Osteocyte (in vitro differentiated cells): ENCODE measurements at places on chromosomes 4 and X. TPM values are rescaled to one million over a fixed set of nuclear protein-coding genes. Genes with fewer than 3 reads are reported as not detected.

GRCh38 chr4:173177232-173177631, 8.6 kb downstream of the GALNT7 start:
- peaks cover 47% of the 10 kb centered on the region for H3K4me1 ChIP-seq
- no peak overlapping the region for H3K4me3 ChIP-seq
- no peaks in the 10 kb centered on the region for H3K27me3 ChIP-seq

DNA sequence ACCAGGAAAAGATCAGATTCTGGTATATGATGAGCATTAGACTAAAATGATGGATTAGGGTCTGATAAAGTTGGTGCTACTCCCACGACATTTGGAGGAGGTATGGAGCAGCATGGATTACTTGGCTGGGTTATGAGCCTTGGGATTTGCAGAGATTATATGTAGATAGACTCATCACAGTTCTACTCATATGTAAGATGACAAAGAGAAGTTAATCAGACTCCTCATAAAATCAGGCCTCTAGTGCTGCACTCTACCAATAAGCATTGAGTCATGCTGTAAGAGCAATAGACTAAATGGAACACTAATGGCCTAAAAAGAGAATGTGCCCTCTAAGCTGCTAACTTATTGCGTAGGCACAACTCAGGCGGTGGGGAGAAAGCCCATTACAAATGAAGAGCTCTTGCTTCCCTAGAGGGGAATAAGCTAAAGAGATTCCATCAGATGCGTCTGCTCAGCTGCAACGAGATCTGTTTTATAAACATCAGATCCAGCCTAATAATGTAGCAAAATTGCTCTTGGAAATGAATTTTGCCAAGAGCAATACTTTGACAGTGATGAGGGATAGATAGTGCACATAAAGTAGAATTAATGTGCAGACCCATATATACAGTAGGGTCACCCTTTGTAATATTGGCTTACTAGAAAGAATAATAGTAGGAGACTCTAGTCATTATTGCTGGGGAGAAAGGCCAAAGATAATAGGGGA, 17.5 kb downstream of the LIAS start:
- DNase-seq = no peak
- no peaks in the 10 kb centered on the region for H3K27me3 ChIP-seq
- peaks cover 4% of the 10 kb centered on the region for H3K36me3 ChIP-seq
- H3K4me1 ChIP-seq = peaks cover 10% of the 10 kb centered on the region

Gene CTAG2
- total RNA-seq = not detected in 2 replicates

Gene UGT8
- total RNA-seq = not detected in 2 replicates

DNA sequence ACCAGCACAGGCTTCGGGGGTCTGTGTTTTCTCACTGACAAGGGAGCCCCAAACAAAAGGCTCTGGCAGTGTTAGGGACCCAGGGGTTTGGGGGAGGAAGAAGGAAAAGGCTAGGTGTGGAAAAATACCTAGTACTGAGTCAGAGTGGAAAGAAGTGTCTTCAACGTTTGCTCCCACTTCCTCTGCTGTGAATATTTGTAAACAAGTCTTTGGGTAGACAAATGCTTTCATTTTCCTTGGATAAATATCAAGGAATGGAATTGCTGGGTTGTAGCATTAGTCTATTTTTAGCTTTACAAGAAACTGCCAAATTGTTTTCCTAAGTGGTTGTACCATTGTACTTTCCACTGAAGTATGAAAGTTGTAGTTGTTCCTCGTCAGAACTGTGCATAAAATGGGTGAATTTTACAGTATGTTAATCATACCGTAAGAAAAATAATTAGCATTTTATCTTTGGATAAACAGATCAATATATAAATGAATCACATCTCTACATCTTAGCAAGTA, 17.4 kb downstream of the COL4A5 start:
- no peak for DNase-seq
- H3K27ac ChIP-seq = peak overlapping the region; percentile 62
- H3K4me3 ChIP-seq = no peak overlapping the region
- peaks cover 39% of the 10 kb centered on the region for H3K4me1 ChIP-seq
- peaks cover 36% of the 10 kb centered on the region for H3K36me3 ChIP-seq

DNA sequence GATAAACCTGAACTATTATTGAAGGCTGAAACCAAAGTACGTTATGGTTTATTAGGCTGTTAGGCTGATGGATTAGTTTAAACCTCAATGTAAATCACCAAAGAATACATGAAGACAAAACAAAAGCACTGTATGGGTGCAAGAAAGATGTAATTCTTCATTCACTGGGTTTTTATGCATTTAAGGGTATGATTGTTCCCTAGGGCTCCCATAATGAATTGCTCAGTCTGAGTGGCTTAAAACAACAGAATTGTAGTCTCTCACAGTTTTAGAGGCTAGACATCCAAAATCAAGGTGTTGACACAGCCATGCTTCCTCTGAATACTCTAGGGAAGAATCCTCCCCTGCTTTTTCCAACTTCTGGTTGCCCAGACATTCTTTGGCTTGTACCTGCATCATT, 222.8 kb downstream of the TENM3 start:
- H3K4me3 ChIP-seq = no peak overlapping the region
- no peaks in the 10 kb centered on the region for H3K4me1 ChIP-seq
- DNase-seq = no peak
- H3K36me3 ChIP-seq = peaks cover 2% of the 10 kb centered on the region
- no peaks in the 10 kb centered on the region for H3K27me3 ChIP-seq

- DNase-seq = no peak
- H3K27me3 ChIP-seq = peaks cover 10% of the 10 kb centered on the region
- H3K36me3 ChIP-seq = no peaks in the 10 kb centered on the region
- no peaks in the 10 kb centered on the region for H3K4me1 ChIP-seq
Measured at GRCh38 chr4:7501873-7502272, 67.1 kb upstream of the PSAPL1 start.

- no peak for DNase-seq
- H3K4me1 ChIP-seq = peaks cover 15% of the 10 kb centered on the region
- no peaks in the 10 kb centered on the region for H3K36me3 ChIP-seq
- H3K27ac ChIP-seq = peak overlapping the region; percentile 40
- no peaks in the 10 kb centered on the region for H3K27me3 ChIP-seq
Measured at GRCh38 chr4:173013232-173013930, 155.2 kb upstream of the GALNT7 start.

Gene CLIC2
- total RNA-seq = 0.44 and 0.99 TPM in 2 replicates

Gene PABPC5
- 5.9 and 6.6 TPM in 2 replicates for total RNA-seq

Gene CPZ
- 10.3 and 10.7 TPM in 2 replicates for total RNA-seq

Gene TRO
- total RNA-seq = 70.5 and 83.2 TPM in 2 replicates

Gene MAGEA2
- total RNA-seq = not detected in 2 replicates

GRCh38 chr4:173386751-173387150, 12.2 kb downstream of the SCRG1 start:
- H3K27ac ChIP-seq = no peak overlapping the region
- H3K4me1 ChIP-seq = peaks cover under 1% of the 10 kb centered on the region
- peaks cover 9% of the 10 kb centered on the region for H3K36me3 ChIP-seq
- H3K27me3 ChIP-seq = no peaks in the 10 kb centered on the region

Gene CABS1
- total RNA-seq = not detected in 2 replicates

- no peak overlapping the region for H3K27ac ChIP-seq
- H3K27me3 ChIP-seq = peaks cover 4% of the 10 kb centered on the region
- H3K36me3 ChIP-seq = no peaks in the 10 kb centered on the region
- no peak overlapping the region for H3K4me3 ChIP-seq
- no peak for DNase-seq
Measured at GRCh38 chrX:11836284-11836683, 78.2 kb downstream of the MSL3 start.

Gene LGI2
- 0.08 TPM in 1 of 2 replicates, not detected in the other for total RNA-seq

DNA sequence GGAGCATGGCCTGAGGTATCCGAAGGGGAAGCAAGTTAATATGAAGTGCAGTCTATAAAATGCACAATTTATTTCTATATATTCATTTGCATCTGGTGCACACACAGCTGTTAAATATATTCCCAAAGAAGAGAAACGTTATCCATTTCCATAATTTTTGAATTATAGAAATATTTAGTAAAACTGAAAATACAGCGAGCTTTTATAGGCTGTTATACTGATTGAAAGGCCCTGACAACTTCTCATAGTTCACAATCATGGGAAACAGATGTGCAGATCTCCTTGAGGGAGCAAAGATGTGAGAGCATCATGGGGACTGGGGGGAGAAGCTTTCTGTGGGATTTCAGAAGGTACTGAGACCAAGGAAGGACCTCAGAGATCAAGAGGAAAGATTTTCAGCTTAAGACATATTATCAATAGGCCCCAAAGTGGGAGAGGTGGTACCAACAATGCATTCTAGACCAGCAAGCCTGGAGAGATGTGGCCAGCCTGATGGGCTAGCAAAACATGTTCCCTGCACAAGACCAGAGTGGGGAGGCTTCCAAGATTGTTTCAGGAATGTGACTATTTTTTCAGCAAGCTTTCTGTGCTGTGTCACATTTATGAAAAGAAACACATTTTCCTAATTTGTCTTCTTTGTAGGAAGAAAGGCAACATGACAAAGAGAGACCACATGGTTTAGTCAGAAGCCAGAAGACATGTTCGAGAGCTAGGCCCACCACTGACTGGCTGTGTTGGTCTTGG, 256.0 kb upstream of the SFRP2 start:
- peaks cover 7% of the 10 kb centered on the region for H3K36me3 ChIP-seq
- no peak overlapping the region for H3K4me3 ChIP-seq
- H3K27me3 ChIP-seq = no peaks in the 10 kb centered on the region
- peaks cover 48% of the 10 kb centered on the region for H3K4me1 ChIP-seq
- H3K27ac ChIP-seq = peak overlapping the region; percentile 32
- DNase-seq = no peak

DNA sequence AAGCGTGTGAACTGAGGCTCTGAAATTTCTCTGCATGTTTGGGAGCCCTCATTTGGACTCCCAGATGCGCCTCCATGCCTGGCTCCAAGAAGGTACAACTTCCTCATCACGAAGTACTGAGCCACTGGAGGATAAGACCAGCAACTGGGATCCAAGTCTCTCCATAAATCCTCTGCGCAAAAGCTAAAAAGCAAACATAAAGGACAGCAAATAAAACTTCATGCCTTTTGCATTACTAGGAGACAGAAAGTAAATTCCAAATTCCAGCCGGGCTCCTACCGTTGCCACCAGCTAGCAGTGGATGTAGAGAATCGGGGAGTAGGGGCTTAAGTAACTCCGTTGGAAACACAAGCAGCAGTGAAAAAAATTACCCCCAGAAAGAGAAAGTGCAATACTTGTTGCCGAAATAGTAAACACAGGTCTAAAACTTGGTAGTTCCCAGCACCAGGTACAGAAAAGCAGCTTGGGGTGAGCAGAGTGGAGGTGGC, 477.1 kb upstream of the TENM3 start:
- peak overlapping the region; percentile 16 for H3K27ac ChIP-seq
- no peaks in the 10 kb centered on the region for H3K36me3 ChIP-seq
- no peak overlapping the region for H3K4me3 ChIP-seq
- DNase-seq = no peak
- peaks cover 8% of the 10 kb centered on the region for H3K4me1 ChIP-seq

GRCh38 chrX:6849716-6850414, 297.6 kb upstream of the STS start:
- no peak for DNase-seq
- no peaks in the 10 kb centered on the region for H3K36me3 ChIP-seq
- H3K27me3 ChIP-seq = no peaks in the 10 kb centered on the region
- H3K4me3 ChIP-seq = peak overlapping the region; percentile 40
- peak overlapping the region; percentile 86 for H3K27ac ChIP-seq

DNA sequence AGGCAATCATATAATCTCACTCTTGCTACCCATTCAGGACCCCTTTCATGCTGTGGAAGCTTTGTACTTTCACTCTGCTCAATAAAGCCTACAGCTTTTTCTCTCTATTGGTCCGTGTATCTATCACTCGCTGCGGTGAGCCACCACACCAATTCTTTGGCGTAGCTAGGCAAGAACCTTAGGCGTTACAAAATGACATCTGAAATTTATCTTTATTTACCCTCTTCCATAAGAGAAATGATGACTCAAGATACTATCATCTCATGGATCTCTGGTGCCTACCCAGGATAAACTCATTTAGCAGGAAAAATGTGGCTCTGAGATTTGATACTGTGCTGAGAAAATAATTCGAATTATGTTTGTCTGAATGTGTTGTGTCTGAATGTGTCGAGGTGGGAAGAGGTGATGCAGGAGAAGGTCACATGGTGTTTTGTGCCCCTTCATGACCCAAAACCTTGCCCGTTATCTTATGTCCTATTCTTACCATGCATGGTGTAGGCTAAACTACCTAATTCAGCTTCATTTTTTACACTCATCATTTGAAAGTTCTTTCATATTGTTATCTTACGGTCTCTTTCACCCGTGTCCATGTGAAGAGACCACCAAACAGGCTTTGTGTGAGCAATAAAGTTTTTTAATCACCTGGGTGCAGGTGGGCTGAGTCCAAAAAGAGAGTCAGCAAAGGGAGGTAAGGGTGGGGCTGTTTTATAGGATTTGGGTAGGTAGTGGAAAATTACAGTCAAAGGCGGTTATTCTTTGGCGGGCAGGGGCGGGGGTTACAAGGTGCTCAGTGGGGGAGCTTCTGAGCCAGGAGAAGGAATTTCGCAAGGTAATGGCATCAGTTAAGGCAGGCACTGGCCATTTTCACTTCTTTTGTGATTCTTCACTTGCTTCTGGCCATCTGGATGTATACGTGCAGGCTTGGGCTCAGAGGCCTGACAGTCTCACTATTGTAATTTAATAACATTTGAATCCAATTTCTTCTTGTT, 41.6 kb upstream of the GIMD1 start:
- no peak for DNase-seq
- H3K27me3 ChIP-seq = peaks cover 17% of the 10 kb centered on the region
- H3K4me3 ChIP-seq = no peak overlapping the region
- H3K4me1 ChIP-seq = no peaks in the 10 kb centered on the region
- no peak overlapping the region for H3K27ac ChIP-seq

DNA sequence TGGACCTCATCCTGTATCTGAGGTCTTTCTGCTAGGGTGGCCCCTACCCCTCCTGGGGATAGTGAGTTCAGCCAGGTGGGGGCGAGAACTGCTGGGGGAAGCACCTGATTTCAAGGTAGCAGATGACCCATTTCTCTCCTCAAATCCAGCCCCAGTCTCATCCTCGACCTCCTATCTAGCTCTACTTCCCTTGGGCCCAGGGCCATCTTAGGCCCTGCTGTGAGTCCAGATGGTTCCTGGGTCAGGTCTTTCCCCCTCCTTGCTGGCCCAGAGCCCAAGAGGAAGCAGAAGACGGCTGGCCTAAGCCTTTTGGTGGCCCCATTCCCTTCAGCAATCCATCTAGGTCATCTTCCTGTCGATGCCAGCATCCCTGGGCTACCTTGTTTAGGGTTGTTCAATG, 3.3 kb downstream of the CDK16 start:
- DNase-seq = no peak
- no peaks in the 10 kb centered on the region for H3K27me3 ChIP-seq
- peaks cover 34% of the 10 kb centered on the region for H3K4me1 ChIP-seq
- no peak overlapping the region for H3K4me3 ChIP-seq
- no peak overlapping the region for H3K27ac ChIP-seq

DNA sequence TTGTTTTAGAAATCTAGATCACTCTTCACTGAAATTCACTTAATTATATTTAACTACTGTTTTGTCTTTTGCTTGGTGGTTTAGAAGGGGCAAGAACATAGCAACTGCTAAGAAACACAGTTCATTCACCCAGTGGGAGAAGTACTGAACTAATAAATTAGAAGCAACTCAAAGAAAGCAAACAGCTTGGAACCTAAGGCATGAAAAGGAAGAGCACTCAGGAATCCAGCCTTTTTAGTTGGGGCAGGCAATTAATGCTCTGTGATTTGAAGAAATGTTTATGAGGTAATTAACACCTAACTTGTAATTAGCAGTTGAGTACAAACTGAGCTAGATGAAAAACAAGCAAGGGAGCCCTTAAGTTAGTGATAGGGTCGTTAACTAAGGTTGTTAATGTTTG, 22.8 kb downstream of the SEPTIN11 start:
- H3K4me3 ChIP-seq = no peak overlapping the region
- H3K36me3 ChIP-seq = peaks cover 34% of the 10 kb centered on the region
- peak overlapping the region; percentile 52 for H3K27ac ChIP-seq
- H3K27me3 ChIP-seq = no peaks in the 10 kb centered on the region
- no peak for DNase-seq
